NCI-H2107 (cell line): ENCODE measurements at places on chromosomes 12 and 14.

DNA sequence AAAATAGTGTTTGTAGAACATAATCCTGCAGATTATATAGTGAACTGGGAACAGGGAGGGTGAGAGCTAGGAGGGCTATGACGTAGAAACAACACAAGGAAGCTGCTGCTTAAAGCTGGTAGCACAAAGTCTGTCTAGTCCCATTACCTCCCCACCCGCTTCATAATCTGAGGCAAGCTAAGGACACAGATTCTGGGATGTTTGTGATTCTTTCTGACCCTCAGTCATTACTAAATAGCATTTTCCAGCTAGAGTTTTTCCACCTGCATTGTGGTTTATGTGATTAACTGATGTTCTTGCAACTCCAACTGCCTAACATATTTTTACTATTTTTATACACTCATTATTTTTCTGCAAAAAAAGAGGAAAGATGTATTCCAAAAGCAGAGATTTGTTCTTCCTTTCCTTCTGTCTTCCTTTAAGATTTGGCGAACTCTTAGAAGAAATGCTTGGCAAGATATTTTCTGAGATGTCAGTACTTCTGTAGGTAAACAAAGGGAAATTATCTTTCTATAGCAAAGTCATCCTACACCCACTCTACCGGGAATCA is 293.2 kb upstream of the FAR2 start:
- DNase-seq: no peak

GRCh38 chr14:84253326-84253725 is 1276.6 kb upstream of the FLRT2 start:
- DNase-seq: no peak

- DNase-seq: no peak
Observed at GRCh38 chr12:67640863-67641262, 7.7 kb upstream of the DYRK2 start.

DNA sequence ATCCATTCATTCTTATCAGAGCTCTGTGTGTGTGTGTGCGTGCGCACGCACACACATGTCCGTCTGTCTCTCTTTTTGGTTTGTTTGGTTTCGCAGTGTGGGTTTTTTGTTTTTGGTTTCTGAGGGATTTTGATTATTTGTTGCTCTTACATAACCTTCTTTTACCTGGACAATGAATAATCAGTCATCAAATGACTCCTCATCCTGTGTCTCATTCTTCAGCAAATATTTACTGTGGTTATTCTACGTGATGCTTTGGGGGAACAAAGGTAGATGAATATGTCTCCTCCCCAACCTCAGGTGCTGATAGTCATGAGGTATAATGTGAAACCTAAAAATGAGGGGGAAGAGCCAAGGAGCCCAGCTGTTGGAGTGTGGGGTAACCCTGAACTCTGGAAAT is 92.4 kb downstream of the SAMD4A start:
- DNase-seq: no peak

- no peak for DNase-seq
Observed at GRCh38 chr12:128510511-128510910, 243.5 kb downstream of the TMEM132C start.

DNA sequence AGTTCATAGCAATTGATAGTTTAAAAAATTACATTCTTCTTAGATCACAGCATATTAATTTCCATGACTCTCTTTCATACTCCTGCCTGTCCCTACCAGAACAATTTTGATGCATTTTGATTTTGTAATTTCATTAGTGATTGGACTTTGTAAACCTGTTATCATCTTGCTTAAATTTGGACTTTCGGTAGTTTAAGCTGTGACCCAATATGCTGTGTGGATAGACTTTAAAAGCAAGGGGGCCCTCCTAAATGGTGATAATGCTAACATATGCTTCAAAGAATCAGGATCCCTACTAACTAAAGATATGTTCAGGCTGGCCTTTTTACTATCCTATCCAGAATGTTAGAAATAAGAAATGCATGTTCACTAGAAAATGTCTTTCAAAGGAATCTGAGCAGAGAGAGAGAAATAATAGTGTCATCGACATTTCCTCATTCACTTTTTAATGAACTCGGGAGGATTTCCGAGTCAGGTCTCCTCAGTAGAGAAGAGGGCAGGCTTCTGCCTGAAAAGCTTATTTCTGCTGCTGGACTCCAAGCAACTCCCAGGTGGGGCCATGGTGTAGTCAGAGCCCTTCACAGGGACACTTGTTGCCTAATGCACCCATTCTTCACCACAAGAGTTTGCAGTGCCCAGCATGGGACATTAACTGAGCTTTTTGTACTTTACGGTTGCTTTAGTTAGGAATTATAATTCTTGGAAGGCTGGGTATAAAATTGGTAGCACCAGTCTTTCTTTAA is 16.7 kb downstream of the SLC38A4 start:
- DNase-seq: no peak

DNA sequence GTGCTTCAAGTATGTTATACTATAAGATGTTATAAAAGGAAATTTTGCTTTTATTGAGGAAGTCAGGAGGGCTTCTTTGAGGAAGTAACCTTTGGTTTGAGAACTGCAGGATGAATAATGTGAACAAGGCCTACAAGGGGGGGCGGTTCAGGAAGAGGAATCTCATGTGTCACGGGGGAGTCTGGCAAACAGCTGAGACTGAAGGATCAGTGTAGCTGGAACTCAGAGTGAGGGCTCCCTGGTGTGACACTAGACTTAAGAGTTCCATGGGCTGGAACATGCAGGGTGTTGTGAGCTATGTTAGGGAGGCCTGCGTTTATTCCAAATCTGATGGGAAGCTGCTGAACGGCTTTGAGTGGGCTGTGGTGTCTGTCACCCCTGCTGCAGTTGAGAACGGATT is 62.3 kb downstream of the UNC79 start:
- no peak for DNase-seq

DNA sequence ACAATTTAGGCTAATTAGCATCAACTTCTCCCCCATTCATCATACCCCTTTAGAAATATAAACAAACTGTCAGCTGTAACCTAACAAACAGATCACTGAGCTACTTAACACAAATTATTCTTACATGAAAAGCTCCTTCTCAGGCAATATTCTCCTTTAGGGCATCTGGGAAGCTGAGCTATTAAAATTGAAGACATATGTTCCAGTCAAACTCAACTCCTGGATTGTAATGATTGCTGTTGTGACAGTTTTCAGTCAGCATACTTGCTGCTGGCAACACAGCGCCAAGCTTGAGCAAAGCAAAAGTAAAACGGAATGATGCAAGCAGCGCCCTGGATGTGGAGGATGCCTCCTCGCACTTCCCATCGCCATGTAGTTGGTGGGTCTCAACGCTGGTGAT is 82.4 kb downstream of the SLC25A21 start:
- DNase-seq: no peak

DNA sequence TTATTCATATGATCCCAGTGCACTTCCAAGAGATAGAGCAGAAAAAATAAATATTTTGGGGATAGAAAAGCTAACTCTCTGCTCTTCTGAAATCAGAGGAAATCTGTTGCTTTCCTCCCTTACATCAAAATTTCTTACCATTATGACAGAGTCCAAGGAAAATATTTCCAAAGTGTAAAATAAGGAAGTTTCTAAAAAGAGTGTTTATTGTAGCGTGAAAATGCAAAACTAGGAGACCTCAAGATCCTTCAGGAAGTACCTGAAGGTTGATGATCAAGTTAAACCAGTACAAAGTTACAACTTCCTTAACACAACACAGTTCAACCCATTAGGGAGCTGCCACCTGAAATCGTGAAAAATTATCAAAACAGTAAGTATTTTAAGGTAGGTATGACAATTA is at the start of gene OR6C2:
OR6C2 (plus strand) TSS at position 301 of the 400 bp plus-strand sequence. CDS start 8,138 bp downstream, outside the sequence.
- DNase-seq: no peak

DNA sequence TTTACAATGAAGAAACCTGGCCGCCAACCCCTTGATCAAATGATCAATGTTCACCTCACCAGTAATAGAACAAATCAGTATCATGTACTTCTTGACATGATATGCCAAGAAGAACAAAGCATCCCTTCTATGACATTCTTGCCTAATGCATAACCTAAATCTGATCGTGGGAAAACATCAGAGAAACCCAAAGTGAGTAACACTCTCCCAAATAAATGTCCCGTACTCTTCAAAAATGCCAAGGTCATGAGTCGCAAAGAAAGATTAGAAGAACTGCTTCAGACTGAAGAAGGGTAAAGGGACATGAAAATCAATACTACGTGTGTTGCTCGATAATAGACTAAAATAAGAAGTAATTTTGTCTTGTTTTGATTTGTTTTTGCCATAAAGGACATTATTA is 11.4 kb upstream of the SLC25A3 start:
- no peak for DNase-seq

- no peak for DNase-seq
Observed at GRCh38 chr14:98227000-98227726, 1044.8 kb downstream of the BCL11B start.

DNA sequence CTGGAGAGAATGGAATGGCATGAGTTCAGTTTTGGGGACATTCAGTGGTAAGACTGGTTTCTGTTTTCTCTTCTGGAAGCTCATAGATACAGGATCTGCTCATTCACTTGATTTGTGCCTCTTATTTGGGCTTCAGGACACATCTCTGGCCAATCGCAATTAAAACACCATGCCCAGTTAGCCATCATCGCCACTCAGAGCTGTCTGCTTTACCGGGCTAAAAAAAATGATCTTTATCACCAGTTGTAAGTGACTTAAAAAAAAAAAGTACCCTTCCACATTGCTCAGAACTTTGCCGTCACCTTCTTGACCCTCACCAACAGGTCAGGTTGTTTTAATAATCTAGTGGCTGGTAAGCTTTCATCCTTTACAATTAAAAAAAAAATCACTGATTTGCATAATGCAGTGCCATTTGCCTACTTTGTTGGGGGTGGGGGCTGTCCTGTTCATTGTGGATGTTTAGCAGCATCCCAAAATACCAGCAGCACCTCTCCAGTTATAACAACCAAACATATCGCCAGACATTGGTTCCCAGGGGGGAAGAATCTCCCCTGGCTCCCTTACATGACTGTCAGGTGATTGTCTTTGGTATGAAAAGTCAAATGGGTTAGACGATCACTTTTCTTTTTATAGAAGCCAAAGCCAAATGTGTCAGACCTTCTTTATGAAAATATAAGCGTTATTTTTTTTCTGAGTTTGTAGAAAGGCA is 150.1 kb downstream of the PRKCH start:
- no peak for DNase-seq

- DNase-seq: no peak
Observed at GRCh38 chr12:16949371-16949770, 343.4 kb upstream of the LMO3 start.

- no peak for DNase-seq
Observed at GRCh38 chr14:65880507-65880906, 468.0 kb downstream of the FUT8 start.

GRCh38 chr12:111435661-111436201 is 30.0 kb downstream of the SH2B3 start:
- DNase-seq: no peak

DNA sequence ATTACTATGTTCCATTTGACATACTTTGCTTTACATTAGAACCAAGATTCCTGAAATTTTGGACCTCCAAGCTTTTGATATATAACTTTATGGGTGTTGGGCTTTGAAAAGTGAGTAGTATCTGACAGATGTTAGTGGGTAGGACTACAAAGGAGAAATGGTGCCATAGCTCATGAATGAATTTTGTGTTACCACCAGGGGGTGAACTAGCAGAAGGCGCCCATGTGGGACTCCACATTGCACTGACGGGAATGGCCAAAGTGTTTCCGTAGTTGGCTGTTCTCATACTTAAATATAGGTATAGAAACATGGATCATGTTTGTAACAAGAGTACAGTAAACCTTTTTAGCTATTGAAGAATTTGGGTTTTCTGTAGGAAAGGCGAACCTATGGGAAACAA is 337.5 kb downstream of the FLRT2 start:
- no peak for DNase-seq

GRCh38 chr14:104587641-104588040 is 8.1 kb downstream of the C14orf180 start:
- DNase-seq: no peak

DNA sequence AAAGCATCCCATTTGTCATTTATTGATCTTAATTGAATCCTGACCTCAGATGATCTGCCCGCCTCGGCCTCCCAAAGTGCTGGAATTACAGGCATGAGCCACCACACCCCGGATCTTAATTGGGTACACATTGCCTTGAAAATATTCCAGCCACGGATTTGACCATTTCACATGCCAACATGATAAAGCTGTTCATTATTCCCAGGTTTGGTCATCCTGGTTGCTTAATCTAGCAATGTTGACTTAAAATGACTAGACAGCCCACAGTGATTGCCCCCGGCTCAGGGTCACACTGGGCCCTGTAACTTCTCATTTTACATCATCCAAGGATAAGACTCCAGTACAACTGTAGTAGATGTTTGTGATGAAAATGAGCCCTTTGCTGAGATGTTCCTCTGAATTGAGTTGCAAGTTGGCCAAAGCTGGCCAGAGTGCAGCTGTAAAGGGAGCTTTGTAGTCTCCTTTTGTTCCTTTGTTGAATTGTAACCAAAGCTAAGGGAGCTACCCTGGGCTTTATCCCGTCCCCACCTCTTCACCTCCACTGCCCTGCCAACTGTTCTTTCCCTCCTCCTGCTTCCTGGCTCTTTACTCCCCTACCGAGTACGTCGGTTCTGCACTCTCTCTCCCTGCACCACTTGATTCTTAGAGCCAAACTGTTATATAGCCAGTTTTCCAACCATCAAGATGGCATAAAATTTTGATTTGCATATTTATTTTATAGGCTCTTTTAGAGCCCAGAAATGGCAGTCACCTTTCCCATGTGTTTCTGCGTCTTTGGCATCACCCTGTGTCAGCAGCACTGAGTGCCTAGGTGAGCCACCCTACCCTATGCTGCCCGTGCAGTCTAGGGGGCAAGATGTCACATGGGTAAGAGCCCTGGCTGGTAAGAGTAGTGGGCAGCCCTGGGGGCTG is 141.3 kb upstream of the HIF1A start:
- no peak for DNase-seq

GRCh38 chr12:53219956-53220693 is 11.9 kb downstream of the RARG start:
- DNase-seq: no peak

GRCh38 chr12:48957141-48958048 is at the start of gene ARF3:
TSS of gene ARF3 (minus strand) at chr12:48957487. CDS start at chr12:48941095, 16,392 bp downstream.
- DNase-seq: peak; percentile 95

DNA sequence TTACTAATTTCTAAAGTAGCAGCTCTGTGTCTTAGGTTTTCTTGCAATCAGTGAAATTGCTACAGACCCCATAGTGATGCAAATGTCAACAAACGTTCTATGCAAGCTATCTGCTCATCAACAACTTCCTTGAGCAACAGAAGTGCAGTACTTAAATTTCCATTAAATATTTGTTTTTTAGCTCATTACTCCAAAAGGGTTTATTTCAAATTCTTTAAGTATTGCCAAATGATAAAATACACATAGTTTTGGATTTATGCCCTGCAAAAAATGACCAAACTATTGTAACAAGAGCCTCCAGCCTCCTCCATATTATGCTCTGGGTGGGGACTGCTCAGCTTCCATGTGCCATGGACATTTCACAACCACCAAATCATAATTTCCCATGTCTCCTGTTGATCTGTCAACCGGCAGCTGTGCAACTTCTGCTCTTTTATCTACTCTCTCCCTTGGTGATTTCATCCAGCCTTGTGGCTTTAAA is 4.4 kb downstream of the BDKRB1 start:
- DNase-seq: no peak

- no peak for DNase-seq
Observed at GRCh38 chr14:89409961-89410360, 7.1 kb downstream of the FOXN3 start.

GRCh38 chr14:68782091-68782981 is 10.5 kb downstream of the ZFP36L1 start:
- no peak for DNase-seq

- no peak for DNase-seq
Observed at GRCh38 chr14:33393231-33393894, 454.7 kb downstream of the NPAS3 start.
